IPS DF 19.7 (cell line): ENCODE measurements at places on chromosomes 13 and 19.

GRCh38 chr13:46489586-46490023 is 63.4 kb upstream of the LRCH1 start:
- DNase-seq = no peak

GRCh38 chr13:79833991-79834390 is 353.0 kb downstream of the NDFIP2 start:
- DNase-seq = no peak

- DNase-seq = no peak
These were observed 11.8 kb upstream of the RB1 start for GRCh38 chr13:48291730-48292129.

DNA sequence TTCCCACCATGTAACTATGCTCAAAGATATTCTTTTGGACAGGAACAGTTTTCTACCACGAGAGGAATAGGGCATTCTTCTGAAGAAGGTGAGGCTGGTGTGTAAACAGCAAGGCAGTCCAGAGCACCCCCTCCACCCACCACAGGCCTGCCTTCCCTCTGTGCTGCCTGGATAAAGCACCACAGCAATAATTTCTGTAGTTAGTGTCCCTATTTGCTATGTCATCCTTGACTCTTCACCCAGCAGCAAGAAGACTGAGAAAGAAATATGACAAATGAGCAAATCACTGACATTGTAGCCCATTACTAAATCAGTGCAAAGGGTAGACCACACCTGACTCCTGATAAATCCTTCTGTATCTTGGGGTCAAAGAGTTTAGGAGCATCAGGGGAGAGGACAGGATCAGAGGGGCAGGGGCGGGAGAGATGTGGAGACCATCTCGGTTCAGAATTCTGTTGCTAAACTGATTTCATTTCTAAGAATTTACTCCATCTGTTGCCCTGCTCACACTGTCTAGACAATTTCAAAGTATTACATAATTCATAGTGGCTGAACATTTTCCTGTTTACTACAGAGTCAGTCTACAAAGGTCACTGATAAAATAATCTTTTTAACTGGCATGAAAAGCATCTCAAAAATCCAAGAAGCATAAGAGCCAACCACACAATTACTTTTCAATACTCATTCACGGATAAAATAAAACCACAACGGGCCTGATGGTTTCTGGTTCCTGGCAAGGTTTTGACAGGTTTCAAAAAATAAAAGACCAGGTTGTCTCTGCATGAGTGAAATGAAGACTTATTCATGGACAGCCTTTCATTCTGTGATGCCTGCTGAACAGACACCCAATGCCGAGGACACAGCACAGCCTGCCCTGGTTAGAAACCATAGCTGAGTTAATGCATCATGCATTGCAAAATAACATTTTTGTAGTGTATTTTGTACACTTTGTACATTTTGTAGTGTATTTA is 88.4 kb upstream of the IRS2 start:
- DNase-seq = no peak

DNA sequence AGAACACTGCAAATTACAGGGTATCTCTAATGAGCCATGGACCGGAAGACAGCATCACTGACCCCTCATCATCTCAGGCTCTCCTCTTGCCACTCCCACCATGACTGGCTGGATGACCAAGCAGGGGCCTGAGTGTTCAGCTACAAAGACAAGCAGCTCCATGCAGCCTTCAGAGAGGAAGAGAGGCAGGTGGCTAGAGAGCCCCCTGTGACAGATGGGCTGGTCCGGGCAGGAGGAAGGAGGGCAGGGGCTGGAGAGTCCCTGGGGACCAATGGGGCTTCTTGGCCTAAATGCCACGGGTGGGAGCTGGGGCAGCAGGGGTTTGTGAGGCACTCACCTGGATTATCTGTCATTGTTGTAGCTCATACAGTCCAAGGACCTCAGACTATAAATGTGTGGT is 12.8 kb upstream of the RASA3 start:
- DNase-seq = no peak

DNA sequence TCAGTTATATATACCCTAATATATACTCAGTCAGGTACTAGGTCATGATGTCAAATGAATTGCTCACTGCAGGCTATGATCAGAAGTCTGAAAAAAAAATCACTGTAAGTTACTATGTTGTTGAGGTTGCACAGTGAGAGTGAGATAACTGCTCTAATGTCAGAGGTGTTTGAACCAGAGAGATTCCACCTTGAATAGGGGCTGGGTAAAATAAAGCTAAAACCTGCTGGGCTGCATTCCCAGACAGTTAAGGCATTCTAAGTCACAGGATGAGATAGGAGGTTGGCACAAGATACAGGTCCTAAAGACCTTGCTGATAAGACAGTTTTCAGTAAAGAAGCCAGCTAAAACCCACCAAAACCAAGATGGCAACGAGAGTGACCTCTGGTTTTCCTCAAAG is 10.2 kb downstream of the EPSTI1 start:
- DNase-seq = no peak

DNA sequence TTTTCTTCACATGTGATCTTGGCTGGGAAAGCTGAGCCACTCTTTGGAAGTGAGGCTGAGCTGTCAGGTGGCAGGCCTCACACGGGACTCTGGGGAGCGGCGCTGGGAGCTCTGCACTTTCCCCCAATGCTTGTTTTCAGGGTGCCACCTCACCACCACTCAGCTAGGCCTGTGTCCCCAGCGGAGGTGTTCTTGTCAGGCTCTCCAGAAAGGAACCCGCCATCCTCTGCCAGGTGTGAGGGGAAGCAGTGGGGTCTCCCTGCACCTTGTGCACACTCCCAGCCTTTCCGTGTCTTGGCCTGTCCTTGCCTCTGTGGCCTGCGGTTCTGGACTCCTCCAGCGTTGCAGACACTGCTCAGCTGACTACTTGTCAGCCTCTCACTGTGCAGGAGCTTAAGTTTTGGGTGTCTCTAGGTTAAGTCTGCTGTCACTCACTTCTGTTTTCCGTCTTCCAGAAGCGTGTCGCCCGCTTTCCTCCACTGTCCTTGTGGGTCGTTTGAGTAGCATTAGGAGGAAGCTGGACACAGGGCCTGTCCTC is 51.9 kb downstream of the GGACT start:
- DNase-seq = no peak

GRCh38 chr13:99307247-99307646 is at the start of gene GPR183:
Gene GPR183, minus strand, starts transcription at chr13:99307399. Its CDS starts 11,254 bp downstream, at chr13:99296145.
- no peak for DNase-seq

GRCh38 chr13:93259527-93260080 is 33.0 kb downstream of the GPC6 start:
- no peak for DNase-seq

GRCh38 chr19:42038666-42039065 is 31.3 kb downstream of the GRIK5 start:
- no peak for DNase-seq

DNA sequence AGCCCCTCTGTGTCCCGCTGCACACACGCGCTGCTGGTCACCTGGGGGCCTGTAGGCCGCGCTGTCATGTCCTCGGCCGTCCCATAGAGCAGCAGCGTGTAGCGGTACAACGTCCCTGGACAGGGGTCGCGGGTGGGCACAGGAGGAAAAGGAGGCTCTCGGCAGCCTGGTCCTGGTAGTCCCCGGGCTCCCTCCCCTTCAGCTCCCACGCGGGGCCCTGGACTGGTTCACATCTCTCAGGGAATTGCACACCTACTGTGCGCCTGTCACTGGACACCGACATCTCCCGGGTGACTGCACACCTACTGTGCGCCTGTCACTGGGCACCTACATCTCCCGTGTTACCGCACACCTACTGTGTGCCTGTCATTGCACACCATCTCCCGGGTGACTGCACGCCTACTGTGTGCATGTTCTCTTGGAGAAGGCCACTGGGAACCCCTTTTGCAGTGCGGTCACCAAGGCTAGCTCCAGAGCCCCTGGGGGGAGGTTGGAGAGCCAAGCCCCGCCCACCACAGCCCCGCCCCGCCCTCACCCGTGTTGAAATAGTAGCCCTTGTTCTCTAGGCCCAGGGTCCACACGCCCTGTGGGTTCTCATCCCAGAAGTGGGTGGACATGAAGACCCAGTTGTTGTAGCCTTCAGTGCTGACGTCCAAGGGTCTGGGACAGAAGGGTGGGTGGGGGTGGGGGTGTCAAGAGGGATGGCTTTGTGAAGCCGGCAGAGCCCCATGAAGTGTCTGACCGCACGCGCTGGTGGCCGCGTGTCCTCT is 3.5 kb upstream of the C19orf25 start:
- no peak for DNase-seq

- DNase-seq = no peak
These were observed 16.1 kb downstream of the VWA8 start for GRCh38 chr13:41944635-41945397.

- no peak for DNase-seq
These were observed 120.9 kb upstream of the FREM2 start for GRCh38 chr13:38566023-38566422.

DNA sequence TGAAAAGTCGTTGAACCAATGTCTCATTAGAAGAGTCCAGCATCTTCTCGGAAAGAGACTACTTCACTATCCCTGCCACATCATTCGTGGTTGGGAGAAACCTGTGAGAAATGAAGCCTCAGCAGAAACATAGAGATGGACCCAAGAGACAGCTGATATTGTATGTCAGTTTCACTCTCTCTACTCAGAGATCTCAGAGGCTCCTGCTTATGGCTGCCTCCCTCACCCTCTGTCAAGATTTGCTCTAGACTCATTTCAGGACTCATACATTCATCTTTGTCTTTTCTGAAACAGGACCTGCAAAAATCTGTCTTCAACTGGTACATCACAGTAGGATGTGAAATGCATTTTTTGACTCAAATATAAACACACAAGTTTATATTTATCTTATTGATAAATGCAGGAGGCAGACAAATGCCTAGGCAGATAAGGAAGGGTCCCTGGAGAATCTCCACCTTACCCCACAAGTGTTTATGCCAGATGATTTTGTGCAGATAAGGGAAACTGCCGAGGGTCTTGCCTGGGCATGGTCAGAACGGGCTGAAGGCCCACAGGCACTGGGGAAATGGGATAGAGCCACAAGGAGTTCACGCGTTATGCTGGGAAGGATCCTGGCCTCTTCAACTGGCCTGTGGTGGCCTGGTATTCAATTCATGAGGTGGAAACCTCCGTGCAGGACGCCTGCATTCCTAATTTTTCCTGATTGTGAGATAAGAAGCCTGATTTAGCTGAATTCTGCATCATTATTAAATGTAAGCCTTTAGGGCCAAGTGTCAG is 1834.0 kb upstream of the PCDH20 start:
- no peak for DNase-seq

- no peak for DNase-seq
These were observed 24.6 kb upstream of the GARRE1 start for GRCh38 chr19:34229721-34230120.

DNA sequence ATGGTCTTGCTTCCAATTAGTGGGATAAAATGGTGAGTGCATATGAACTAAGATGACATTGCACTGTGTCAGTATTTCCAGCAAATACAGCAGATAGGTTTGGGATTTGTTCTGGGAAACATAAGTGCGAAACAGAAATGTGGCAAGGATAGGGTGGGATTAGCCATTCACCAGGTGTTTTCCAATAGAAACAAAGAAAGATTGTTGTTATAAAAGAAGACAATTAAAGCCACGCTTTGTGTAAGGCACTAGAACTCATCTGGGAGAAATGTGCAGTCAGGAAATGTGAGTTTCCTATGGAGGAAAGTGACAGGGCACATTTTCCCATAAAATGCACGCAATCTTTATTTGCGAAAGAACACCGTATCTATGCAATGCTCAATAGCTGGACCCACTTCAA is 1547.8 kb downstream of the EFNB2 start:
- DNase-seq = no peak

DNA sequence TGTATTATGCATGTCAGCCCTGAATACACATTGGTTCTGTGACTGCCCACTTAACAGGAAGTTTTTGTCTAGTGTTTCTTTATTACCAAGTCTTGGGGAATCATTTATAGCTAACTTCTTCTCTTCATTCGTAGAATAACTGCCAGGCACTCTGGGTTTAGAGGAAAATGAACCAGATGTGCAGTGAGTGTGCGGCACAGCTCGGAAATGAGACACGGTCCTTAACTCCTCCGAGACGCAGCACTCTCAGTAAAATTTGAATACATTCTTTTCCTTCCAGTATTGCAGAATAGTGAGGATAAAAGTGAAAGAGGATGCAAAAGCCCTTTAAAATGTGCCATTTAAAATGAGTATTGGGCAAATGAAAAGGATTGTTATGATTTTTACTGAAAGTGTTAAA is 29.2 kb downstream of the ATP8A2 start:
- DNase-seq = no peak

DNA sequence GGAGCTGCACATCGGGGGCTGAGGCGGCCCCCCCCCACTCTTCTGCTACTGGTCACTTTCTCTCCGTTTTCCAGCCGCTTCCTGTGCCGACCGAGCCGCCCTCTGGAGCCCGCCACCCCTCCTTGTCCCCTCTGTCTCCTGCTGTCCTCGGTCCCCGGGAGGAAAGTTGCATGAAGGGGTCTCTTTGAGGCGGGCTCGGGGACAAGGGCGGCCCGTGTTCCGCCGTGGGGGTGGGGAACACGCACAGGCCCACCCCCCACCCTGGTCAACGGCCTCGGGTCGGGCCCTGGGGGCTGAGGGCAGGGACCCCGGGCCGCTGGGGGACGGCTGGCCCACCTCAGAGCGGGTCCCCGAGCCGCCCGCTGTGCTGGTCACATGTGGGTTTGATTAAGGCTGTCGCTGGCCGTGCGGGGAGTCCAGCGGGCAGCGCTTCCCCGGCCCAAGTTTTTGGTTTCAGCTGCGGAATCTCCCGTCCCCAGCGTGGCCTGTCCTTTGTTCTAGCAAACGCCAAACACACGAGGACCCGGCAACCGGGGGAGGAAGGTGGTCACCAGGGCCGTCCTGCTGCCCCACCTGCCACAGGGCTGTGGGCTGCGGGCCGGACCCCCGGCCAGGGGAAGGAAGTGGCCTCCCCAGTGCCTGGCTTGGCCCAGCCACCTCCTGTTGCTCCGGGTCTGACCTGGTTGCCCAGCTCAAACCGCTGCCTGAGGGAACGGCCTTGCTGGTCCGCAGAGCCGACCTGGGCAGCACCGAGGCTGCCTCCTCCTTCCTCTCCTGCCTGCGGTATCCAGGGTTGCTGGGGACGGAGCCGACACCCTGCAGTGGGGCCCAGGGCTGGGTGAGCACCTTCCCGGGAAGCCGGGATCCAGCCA is 1.9 kb downstream of the EFNA2 start:
- no peak for DNase-seq

GRCh38 chr13:36616706-36617105 is 57.1 kb upstream of the SERTM1 start:
- DNase-seq = no peak

GRCh38 chr13:33381906-33382305 is 96.4 kb upstream of the STARD13 start:
- no peak for DNase-seq

DNA sequence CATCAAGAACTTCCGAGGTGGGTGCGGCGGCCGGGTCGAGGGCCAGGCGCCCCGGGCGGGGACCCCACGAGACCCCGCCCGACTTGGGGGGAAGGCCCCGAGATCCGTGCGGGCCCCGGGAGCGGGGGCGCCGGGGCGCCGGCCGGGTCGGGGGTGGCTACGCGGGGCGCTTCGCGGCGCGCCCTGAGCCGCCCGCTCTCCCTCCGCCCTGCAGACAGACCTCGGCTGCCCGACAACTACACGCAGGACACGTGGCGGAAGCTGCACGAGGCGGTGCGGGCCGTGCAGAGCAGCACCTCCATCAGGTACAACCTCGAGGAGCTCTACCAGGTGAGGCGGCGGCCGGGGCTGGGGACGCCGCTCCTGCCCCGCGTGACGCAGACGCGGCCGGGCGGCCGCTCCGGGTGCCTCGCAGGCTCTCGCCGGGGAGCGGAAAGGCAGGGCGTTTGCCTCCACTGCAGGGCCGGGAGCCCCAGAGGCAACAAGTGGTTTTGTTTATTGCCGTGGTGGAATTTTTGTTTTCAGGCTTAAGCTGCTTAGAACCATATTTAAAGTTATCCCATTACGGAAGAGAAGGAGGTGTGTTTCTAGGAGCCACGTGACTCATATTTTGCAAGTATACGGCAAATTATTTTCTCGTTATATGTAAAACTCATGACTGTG is 477 bp downstream of the CUL4A start:
- no peak for DNase-seq
